ENCODE measurements at places on chromosomes 2 and 18.

DNA sequence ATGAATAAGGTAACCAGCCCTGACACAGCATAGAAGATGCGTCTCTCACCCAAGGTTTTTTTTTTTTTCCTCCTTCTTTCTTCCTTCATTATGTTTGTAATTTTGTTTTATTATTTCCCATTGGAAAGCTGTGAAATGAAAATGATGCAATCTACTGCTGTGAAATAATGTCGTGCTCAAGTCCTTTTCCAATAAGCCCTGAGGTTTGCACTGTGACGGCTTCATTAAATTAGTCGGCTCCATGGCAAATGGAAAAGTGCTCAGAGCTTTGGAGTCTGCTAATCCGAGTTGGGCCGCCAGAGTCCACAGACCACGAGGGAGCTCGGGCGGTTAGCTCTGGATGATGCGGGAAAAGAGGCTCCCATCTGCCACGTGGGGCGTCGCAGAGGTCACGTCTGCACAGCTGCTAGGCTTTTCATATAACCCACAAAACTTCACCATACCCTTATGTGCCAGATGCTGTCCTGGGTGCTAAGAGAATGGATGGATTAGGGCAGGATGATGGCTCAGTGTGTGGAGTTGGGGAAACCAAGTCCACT is 92.3 kb upstream of the CAPN13 start:
- no peak for DNase-seq

DNA sequence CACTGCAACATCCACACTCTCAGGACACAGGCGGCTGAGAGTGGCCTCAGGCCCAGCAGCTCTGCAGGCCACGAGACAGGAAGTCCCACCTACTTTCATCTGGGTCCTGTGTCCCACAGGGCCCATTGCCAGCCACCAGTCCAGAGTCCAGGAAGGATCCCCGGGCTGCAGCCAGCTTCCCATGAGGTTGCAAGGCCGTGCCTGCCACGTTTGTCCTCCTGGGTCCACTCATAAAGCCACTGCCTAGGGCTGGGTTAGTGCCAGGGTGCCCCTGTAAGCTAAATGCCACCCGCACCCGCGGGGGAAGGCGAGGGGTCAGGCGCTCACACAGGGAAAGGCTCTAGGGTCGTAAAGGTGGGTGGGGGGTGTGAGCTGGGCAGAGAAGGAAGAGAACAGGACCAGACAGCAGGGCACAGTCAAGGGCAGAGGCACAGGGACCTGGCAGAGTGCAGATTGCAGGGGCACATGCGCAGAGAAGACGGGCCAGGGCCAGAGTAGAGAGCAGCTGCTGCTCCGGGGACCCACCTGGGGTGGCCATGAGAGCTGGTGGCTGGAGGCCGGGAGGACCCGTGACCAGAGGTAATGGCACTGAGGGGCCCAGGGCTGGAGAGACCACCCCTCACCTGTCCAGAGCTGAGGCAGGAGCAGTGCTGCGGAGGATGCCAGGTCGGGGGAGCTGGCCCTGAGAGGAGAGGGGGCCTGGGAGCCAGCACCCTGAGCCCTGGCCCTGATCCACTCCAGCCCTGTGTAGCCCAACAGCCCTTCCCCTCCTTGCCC is 8.0 kb downstream of the AGXT start:
- DNase-seq = no peak

DNA sequence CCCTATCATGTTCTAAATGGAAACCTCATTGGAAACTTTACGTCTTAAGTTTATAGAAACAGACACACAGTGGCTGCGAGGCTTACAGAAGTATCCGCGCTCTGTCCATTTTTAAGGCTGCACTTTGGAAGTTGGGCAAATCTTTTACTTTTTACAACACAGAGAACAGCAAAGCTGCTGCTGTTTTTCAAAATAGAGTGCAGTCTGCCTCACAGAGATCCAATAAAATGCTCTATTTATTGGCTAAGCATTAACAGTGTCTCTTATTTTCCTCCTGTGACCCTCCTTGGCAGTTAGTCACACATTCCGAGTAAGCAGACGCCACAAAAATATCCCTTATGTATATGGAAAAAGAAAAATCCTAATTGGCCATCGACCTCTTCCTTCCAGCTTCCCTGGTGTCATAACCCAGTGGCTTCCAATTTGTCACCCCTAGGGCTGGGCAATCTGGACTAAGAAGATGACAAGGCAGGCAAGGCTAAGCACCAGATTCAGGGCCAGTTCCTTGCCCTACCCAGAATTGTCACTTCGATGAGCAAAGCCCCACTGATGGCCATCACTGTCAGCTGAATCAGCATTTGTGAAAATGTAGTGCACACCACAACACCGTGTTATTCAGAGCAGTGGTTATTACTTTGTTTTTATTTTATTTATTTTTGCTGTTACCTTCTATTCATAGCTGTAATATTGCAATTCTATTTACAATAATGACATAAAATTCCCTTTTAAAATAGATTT is 47.7 kb upstream of the MEIS1 start:
- DNase-seq = no peak

DNA sequence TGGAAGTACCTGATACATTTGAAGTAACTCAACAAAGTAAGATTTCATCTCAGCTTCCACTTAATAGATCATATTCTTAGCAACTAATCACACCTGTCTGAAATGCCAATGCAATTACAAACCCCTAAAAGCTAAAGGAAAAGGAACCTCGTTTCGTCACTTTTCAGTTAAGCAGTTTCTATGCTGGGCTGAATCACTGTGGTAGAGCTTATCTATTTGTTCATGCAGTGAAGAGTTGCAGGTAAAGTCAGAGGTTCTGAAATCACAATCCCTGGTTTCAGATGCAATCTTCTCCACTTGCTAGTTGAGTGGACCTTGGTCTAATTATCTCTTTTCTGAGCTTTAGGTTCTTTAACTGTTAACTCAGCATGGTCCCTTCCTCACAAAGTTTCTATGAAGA is 6.3 kb downstream of the HRH4 start:
- DNase-seq = no peak

DNA sequence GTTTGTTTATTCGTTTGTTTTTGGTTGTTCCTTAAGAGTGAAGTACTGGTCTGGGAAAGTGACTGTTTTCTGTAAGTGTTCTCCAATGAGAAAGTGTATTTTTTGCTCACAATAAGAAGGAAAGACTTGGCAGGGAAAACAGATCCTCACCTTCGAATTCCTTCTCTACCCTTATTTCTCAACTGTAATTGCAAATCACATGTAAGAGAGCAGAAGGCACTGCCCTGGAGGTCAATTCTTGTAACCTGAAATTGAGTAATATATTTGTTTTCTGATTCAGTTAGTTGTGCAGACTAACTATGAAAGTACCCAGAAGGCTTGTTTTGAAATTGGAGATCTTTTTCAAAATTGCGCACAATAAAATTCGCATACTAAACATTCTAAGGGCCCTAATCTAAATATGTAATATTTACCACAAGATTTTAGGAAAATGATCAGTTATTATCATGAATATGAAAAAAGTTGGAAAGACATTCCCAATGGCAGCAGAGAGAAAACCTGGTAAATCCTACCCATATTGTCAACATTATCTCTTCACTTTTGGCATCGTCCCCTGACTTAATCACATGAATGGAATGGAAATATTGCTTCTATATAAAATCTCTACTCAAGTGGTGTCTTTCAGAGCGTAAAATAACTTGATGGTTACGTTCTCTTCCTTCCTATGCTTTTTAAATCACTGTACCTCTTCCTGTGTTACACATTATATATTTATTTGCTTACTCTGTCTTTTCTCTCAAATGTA is 24.1 kb downstream of the TFPI start:
- DNase-seq = no peak

DNA sequence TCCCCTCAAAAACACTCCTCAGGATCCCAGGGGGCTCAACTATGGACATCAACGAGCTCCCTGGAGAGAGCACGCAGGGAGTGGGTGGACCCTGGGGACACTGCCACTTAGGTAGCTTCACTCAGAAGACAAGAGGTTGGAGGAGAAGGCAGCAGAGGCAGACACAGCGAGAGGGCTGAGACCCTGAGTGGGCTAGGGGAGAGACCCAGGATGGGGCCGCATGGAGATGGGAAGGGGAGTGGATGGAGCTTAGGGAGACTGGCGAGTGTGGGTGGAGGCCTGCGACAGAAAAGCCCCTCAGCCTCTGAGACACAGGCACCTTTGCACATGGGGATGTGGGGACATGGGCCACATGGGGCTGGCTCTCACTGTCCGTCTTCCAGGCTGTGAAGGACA is 70.9 kb downstream of the ASB1 start:
- DNase-seq = no peak

DNA sequence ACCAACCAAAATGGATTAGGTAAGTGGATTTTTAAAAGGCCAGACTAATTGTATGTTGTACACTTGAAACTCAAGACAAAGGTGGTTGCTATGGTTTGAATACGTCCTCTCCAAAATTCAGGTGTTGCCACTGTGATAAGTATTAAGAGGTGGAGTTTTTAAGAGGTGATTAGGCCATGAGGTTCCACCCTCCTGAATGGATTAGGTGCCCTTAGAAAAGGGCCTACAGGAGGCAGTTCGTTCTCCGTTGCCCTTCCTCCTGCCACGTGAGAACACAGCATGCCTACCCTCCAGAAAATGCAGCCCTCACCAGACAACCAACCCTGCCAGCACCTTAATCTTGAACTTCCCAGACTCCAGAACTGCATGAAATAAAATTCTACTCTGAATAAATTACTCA is 51.2 kb downstream of the CHMP3 start:
- DNase-seq = no peak

DNA sequence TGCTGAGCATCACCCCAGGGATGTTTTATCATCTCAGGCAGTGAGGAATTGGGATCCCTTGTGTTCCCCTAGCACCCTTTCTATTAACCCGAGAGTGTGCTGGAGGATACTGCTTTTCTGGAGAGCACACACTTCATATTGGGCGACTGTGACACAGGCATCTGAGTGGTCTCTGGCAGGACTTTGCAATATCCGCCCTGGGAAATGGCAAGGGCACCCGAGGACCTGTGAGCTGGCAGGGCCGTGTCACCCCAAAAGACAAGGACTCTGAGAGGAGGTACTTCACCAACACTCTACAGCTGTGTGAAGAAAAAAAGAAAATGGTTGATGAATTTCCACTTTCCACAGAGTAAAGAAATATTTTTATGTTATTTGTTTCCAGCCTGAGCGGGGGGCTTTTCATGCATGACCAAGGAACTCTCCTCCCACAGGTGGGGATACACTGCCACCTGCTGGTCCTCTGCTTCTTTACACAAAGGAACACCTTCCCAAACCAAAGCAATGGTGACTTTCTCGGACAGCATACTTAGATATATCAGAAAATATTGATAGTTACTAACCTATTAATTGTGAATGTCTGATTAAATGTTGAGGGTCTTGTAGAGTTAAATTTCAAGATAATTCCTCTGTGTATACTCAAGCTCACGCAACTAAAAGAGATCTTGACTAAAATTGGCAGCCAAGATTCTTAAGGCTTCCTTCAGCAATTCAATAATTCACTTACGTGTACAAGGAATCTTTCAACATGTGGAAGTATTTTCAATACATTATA is 45.9 kb upstream of the REG3G start:
- peak; percentile 19 for DNase-seq

DNA sequence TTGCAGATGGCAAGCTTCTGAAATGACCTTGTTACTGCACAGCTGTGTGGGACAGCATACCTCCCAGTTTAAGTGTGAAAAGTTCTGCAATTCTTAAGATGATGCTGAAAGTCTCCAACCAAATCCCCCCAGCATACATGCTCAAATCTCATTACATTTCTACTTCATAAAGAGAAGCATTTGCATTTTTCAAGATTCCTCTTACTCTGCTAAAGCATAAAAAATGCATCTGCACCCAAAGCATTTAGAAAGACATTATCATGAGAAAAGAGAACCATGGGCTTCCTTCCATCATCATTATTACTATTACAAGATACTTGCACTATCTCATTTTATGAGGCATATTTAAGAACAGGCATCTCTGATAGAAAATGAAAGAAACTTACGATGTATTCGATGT is 236.9 kb upstream of the REV1 start:
- DNase-seq = no peak

DNA sequence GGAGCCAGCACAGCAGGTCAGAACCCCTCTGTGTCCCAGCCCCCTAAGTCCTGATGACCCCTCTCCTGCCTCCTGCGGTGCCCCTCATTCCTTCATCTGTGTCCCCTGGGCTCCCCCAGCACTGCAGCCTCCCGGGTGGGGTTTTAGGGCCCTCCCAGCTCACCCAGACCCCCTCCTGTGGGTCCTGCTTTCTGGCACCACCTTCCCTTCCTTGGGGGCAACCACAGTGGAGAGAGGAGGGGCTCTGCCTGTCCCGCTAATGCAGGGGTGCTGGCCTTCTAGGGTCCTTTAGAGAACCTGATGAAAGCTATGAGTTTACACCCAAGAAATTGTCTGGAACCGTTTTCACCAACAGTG is 42.7 kb upstream of the ALPP start:
- DNase-seq = no peak

- DNase-seq = no peak
Observed at GRCh38 chr2:23453432-23453831, 68.5 kb downstream of the KLHL29 start.

GRCh38 chr18:23503963-23504344 is 643 bp downstream of the RMC1 start:
- no peak for DNase-seq

DNA sequence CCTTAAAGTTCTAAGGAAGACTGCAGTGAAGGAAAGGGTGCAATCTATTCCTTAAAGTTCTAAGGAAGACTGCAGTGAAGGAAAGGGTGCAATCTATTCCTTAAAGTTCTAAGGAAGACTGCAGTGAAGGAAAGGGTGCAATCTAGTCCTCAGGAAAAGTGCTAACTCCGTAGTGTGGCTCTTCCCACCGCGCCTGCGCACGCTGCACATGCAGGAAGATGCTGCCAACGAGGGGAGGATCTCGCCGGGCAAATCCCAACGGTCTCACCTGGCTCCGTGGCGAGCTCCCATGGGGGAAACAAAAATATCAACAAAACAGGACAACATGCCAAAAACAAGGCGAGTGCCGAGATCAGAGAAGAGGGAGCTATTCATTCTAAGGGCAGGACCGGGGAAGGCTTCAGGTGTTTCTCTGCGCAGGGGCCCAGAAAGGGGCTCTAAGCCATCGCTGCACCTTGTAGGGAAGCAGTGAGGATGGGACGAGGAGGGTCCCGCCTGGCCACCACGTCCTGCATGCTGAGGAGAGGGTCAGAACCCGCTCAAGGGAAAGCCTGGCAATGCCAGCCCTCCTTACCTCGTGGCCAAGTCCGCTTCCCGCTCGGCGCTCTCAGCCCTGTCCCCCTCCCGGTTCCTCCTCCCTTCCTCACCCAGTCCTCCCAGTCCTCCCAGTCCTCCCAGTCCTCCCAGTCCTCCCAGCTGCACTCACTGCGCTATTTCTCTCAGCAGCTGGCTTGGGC is 24.5 kb downstream of the TIMM21 start:
- DNase-seq = no peak

GRCh38 chr18:811892-812375 is at the start of gene YES1:
YES1 (minus strand) TSS chr18:812242; CDS start chr18:756827, 55,415 bp downstream.
- no peak for DNase-seq

DNA sequence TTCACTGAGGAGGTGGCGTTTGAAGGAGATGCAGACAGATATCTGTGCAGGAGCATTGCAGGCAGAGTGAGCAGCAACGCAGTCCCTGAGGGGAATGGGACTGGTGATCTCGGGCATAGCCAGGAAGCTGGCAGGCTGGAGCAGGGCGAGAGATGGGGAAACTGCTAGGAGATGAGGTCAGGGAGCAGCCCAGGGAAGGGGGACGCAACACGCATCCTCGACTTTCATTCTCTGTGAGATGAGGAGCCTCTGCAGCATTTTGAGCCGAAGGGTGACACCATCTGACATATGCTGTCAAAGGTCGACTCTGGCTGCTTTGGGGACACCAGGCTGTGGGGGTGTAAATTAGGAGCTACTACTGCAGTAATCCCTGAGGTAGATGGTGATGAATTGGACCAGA is 4.3 kb upstream of the CHRNA1 start:
- no peak for DNase-seq

GRCh38 chr2:10135296-10136089 is 13.0 kb downstream of the RRM2 start:
- DNase-seq = no peak
